ENCODE measurements at places on chromosomes 16 and 17. TPM values are rescaled to one million over a fixed set of nuclear protein-coding genes. Genes with fewer than 3 reads are reported as not detected.

The MSLN gene
- 49.2 TPM for total RNA-seq

The CD300LB gene
- 0.32 TPM for total RNA-seq

The C17orf113 gene
- total RNA-seq = 1.3 TPM

The PYY gene
- total RNA-seq = not detected

The DRC7 gene
- 1.5 TPM for total RNA-seq

The ELMO3 gene
- total RNA-seq = 35.0 TPM

DNA sequence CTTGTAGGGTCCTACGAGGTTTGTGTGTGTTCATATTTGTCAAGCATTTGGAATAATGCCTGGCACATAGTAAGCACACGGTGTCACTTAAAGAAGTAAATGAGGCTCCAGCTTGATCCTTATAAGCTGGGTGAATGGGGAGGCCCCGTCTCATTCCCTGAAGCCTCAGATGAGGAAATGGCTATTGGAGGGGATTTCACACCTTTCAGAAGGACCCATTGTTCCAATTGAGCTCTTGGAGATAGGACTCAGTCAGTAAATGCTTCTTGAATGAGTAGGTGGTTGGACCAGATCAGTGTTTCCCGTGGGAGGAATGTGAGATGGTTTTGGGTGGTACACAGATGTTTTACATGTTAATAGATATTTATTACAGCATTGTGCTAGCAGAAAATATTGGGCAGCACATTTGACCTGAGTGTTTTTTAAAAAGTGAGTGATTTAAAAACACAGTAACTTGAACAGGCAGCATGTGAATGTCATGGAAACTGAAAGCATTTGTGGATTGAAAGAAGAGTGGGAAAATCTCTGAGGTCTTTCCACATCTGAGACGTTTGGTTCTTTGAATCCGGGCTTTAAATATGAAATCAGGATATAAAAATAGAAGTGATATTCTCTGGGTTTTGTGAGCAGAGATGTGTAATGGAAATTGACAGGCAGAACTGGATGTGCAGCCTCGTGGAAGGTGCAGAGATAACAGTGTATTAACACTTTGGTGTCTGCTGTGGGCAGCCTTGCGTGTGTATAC, 36.4 kb upstream of the ARHGAP17 start:
- no peak for DNase-seq

GRCh38 chr16:22618842-22619241, 108.2 kb downstream of the NPIPB5 start:
- DNase-seq = no peak

DNA sequence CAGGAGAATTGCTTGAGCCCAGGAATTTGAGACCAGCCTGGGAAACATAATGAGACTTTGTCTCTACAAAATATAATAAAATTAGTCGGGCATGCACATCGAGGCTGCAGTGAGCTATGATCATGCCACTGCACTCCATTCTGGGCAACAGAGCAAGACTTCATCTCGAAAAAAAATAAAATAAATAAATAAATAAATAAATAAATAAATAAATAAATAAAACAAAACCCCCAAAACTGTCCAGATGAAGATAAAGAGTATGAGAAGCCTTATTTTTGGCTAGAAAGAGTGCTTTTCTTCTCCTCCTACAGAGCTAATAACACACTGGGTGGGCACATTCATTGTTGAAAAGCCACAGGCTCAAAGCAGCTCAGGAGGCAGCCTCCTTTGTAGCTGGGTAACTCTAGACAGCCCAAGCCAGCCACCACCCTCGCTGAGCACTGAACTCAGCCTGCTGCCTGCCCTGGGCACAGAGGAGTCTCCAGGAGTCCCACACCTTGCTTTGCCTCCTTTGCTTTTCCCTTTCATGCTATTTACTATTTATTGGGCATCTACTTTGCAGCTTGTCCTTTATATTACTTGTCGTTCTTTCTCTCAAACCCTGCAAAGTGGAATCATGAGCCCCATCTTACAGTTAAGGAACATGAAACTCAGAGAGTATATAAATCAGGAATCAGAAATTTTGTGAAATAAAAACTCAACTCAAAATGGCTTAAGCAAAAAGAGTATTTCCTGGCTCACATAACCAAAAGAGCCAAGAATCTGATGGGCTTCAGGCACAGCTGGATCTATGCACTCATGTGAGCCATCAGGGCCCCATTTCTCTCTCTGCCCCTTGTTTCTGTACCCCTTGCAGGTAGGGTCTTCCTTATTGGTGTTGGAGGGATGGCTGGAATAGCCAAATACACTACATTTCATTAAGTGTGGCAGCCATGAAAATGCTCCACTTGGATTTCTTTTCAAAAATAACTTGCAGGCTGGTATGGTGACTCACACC, 18.1 kb upstream of the C16orf87 start:
- no peak for DNase-seq

GRCh38 chr17:63578769-63579111, 22.0 kb upstream of the TACO1 start:
- no peak for DNase-seq

DNA sequence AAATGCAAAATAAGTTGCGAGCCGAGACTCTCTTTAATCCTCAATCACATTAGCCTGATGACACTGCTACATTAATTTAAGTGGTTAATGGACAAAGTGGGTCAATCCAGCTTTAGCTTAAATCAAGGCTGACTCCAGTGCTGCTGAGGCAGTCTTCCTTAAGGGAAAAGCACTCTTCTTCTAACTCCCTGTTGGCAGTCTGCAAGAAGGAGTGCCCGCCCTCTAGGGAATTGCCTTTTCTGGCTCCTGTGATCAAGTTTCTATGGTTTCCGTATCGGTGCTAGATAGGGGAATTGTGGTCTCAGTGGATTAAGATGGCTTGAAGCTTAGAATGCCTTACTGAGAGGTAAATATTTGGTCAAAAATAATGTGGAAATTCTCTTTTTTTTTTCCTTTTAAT, 41.0 kb downstream of the HS3ST3B1 start:
- no peak for DNase-seq

GRCh38 chr16:31141489-31142108, 6.1 kb upstream of the PRSS8 start:
- DNase-seq = no peak

- no peak for DNase-seq
Observed at GRCh38 chr17:77042476-77043231, 98.1 kb upstream of the SEC14L1 start.

DNA sequence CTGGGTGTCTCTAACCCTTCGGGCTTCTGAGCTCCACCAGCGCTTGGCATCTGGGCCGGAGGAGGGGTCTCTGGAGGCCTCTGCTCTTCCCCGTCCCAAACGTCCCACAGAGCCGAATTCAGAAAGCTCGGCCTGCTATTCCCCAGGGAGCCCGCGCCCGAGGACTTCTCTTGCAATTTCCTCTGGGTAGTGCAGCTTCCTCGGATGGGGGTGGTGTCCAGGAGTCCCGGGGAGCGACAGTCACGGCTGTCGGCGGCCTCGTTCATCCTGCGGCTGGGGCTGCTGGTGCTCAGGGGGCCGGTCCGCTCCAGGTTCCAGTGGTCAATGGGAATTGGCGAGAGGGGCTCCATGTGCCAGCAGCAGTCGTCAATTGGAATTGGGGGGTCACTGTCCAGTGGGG, 11.8 kb upstream of the NLRC3 start:
- DNase-seq = no peak

DNA sequence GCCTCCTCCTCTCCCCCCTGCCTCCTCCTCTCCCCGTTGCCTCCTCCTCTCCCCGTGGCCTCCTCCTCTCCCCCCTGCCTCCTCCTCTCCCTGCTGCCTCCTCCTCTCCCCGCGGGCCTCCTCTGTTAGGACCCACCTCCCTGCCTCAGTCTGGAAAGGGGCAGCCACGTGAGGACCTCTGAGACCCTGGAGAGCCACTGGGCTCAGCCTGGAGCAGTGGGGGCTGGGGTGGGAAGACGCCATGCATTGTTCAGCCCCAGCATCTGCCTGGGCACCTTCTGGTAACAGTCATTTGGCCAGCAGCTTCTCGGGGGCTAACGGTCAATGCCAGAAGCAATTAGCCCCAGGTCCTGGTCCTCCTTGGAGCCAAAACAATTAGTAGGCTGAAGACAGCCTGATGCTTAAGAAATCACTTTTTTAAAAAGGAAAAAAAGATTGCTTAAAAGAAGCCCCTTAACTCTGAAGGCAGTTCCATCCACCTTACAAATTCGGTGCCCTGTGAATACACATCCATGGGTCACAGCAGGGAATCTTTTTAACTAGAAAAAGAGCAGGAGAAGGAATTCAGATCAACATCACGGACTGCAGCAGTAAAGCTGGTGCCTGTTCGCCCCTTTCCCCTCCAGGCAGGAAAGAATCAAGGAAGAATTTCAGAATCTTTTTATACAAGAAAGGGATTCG, 29.8 kb downstream of the NXN start:
- no peak for DNase-seq

DNA sequence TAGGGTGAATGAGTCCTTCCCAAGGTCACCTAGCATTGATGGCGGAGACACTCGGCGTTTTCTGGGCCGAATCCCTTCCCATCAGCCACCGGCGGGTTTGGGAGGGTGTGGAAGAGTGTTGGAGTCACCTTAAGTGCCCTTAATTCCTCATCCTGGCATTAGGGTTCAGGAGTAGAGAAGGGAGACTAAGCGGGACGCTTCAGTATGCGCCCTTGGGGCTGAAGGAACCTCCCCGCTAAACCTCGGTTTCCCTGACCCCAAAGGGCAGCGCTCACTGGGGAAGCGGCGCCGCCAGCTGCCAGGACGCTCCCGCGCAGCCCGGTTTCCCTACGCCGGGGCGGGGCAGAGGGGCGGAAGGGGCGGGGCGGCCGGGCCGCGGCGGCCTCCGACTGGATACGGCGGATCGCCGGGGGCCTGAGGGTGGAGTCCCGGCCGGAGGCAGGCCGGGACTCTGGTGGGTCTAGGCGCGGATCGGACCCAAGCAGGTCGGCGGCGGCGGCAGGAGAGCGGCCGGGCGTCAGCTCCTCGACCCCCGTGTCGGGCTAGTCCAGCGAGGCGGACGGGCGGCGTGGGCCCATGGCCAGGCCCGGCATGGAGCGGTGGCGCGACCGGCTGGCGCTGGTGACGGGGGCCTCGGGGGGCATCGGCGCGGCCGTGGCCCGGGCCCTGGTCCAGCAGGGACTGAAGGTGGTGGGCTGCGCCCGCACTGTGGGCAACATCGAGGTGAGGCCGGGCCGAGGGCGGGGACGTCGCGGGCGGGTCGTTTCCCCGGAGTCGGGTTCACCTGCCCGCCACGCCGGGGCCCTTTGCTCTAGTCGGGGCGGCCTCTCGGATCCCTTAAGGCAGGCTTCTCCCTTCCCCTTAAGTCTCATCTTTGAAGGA, at the start of gene DHRS11:
Gene DHRS11 (plus strand): TSS at position 446 of the 882 bp plus-strand sequence. CDS start 131 bp downstream, at position 577.
- peak; percentile 66 for DNase-seq

DNA sequence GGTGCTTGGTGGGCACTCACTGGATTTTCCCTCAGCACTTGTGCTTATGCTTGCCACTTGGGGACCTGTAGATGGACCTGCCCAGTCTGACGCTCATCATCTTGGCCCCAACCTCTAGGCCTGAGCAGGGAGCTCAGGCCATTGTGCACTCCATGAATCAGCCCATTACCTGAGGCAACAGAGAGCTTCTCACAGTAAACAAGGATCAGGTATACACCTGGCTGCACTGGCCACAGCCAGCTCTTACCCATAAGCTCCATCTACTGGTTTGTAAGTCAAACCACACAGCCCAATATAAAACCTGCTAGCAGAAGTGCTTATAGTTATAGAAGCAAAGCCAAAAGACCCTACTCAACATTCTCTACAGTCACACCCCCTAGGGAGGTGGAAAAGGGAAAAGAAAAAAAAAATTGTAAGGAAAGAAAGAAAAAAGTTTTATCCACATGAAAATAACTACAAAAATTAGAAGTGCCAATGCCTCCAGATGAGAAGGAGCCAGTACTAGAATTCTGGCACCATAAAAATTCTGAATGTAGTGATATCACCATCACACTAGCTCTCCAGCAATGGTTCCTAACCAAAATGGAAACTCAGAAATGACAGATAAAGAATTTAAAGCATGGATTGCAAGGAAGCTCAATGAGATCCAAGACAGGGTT, 87.8 kb upstream of the CDH5 start:
- no peak for DNase-seq

DNA sequence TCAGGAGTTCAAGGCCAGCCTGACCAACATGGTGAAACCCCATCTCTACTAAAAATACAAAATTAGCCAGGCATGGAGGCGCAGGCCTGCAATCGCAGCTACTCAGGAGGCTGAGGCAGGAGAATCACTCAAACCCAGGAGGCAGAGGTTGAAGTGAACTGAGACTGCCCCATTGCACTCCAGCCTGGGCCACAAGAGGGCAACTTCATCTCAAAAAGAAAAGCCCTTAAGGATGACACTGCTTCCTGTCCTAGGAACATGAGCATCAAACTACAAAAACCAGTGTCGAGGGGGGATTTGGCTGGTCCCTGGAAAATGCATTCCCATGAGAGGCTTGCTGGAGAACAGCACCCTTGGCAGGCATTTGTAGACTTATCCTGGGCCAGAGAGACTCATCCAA, 449.5 kb upstream of the PSMD7 start:
- DNase-seq = no peak

DNA sequence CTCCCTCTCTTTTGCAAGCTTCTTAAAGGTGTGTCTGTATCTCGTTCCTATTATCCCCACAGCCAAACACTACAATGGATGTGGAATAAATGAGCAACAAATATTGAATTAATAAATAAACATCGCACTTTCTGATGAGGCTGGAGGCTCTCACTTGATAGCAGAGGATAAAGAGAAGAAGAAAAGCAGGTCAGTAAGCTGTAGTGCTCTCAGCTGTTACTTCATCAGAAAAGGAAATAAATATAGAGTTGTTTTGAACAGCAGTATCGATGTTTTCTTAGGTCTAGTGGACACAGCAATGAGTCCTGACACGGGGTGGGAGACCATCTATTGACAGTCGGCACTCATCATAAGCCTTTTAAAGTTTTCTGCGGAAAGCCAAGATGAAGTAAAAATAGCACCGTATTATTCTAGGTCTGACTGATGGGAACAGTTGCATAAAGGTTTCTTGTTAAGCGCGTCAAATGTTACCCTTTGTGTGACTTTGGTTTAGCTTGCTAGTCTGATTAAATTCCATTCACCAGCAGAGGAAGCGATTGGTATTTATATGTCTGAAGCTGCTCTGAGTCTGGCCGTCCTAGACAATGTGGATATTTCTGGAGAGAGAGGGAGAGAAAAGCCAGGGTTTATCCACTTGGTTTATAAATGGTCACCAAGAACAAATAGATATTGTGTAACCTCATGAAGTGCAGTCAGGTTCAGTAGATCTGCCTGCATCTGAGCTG, 646.1 kb downstream of the CDH11 start:
- DNase-seq = no peak

- no peak for DNase-seq
Observed at GRCh38 chr17:6752068-6752909, 3.6 kb upstream of the XAF1 start.

DNA sequence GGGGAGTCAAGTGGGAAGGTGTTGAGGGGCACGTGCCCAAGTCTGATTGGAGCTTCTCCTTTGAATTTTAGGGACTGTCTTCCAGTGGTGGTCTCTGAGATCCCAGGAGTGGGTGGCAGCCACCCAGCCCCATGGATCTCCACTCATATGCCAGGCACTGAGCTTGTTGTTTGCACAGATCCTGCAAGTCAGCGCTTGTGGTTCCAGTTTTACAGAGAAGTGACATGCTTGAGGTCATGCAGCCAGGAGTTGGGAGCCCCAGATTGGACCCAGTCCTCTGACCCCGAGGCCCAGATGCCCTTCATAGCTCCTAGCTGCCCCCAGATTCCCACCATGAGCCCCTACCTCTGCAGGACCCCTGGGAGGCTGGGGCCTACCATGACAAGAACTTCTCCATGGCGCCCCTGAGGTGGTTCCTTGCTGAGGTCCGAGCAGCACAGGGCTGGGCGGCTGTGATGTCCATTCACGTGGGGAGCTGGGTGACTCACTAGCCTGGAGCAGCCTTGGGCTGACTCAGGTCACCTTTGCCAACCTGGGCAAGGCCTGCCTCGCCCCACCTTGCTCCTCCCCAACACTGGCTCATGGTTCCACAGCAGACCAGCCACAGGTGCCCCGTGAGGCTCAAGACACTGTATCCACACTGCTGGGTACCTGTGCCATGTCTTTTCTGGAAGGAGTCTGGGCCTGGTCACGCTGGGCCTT, 47.4 kb downstream of the RAI1 start:
- DNase-seq = peak; percentile 76

Data from breast epithelium (tissue), 4 donors.